ENCODE measurements at places on chromosomes 7 and 10. TPM values are rescaled to one million over a fixed set of nuclear protein-coding genes. Genes with fewer than 3 reads are reported as not detected.

DNA sequence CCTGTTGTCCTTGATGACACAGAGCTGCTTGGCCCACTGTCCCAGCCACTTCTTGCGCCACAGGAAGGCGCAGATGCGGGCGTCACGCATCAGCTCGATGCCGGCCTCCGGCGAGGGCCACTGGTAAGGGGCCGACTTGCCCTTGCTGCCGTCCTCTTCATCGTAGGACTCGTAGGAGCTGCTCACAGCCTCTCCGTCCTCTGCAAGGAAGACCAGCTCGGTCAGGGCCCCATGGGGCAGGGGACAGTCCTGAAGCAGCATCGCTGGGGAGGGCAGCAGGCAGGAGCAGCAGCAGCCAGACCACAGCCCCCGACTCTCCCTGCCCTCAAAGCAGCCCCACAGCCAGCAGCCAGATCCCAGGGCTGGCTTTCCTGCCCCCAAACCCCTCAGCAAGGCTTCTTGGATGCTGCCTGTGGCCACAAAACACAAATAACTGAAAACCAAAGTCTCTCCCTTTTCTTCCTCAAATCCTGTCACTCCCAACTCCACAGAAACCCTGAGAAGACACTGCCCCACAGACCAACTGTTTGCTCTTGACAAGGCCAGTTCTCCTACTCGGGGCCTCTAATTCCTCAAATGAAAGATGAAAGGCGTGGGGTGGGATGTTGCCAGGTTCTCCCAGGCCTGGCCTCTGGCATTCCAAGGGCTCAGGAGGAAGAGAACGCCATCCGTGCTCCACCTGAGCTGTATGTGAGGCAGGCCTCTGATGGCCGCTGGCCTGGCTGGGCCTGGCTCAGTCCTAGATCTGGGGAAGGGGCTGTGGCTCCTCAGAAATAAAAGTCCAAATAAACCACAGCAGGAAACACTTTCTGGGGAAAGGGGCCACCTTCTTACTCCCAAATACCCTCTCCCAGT is 76.7 kb downstream of the VWA2 start:
- no peak for DNase-seq

CADPS2 gene
- not detected for total RNA-seq

GRCh38 chr10:70312972-70313371 is 29.2 kb upstream of the NPFFR1 start:
- no peak for DNase-seq

DNA sequence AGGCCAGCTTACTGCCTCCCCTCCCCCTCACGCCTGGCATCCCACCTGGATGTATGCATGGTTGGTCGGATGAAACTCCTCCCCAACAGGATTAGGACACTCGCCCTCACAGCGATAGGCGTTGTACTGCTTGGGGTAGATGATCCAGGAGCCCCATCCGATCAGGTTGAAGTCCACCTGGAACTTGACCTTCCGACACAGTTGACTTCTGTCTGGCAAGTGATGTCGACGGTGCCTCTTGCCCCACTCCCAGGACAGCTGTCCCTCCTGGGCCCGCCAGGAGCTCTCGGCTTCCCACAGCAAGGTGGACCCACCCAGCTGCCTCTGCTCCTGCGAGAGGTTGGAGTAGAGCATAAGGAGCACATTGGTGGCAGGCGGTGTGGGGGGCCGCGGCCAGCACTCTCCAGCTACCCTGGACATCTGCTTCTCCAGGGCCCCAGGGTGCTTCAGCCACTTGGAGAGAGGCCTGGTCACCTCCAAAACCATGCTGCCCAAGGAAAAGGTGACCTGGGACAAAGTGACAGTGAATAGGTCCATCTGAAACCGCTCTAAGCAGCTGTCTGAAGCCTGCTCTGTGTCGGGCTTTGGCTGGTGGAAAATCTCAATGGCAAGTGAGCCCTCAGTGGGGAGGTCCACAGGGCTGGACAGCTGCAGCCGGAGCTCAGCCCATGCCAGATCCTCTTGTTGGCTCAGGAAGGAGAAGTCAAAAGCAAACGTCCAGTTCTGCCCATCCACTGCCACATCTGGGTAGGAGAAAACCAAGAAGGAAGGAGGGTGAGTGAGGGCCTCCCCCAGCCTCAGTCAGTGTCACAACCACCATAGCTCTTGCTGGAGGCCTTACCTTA is 6.0 kb downstream of the NODAL start:
- no peak for DNase-seq

CHCHD1 gene
- total RNA-seq, result 37.6 TPM

DNA sequence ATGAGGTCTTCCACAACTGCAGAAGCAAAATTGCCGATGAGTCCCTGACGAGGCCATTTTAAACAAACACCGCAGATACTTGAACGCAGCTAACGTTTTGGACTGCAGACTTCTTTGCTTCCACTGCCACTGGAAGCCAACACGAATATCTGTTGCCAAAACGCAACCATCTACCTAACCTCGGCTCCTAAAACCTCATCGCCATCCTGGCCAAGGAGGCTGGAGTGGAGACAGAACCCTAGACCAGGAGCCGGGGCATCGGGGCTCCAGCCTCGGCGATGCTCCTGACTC is 493 bp downstream of the WDR91 start:
- DNase-seq, result no peak

DNA sequence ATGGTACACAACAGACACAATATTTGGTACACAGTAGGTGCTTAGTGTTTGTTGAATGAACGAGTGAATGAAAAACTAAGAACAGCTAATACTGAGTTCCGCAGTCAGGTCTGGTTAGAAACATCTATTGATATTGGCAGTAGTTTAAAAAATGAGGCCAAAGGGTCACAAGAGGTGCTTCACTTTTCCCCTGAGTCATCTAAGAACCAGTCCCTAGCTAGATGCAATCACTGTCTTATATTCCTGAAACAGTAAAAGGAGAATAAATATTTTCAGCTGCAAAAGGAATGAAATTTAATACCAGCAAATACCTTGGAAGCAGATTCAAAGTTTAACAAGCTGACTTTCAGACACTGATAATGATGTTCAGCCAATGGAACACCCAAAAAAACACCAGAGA is 54.5 kb downstream of the SCRN1 start:
- DNase-seq, result no peak

GRCh38 chr7:90717296-90718060 is 121.4 kb downstream of the CDK14 start:
- DNase-seq, result no peak

- DNase-seq, result no peak
Measured at GRCh38 chr7:127666602-127667001, 14.6 kb downstream of the SND1 start.
